ENCODE measurements at places on chromosomes 5 and 9.

DNA sequence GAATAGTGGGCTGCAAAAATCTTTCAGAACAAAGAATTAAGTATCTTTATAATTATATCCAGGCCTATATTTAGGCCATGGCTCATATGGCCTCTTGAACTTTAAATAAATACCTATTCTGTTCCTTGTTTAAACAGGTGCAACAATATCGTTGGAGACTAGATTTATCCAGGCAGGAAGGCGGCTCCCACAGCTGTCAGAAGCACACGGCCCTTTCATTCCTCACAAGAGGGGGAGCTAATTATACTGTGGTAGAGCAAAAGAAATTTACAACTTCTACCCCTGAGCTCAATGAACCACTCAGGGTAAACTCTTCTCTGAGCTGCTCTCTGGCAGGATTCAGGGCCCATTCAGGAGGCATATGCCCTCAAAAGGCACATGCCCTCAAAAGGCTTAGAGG lies 31.3 kb downstream of the TMEM174 start:
- no peak for DNase-seq

DNA sequence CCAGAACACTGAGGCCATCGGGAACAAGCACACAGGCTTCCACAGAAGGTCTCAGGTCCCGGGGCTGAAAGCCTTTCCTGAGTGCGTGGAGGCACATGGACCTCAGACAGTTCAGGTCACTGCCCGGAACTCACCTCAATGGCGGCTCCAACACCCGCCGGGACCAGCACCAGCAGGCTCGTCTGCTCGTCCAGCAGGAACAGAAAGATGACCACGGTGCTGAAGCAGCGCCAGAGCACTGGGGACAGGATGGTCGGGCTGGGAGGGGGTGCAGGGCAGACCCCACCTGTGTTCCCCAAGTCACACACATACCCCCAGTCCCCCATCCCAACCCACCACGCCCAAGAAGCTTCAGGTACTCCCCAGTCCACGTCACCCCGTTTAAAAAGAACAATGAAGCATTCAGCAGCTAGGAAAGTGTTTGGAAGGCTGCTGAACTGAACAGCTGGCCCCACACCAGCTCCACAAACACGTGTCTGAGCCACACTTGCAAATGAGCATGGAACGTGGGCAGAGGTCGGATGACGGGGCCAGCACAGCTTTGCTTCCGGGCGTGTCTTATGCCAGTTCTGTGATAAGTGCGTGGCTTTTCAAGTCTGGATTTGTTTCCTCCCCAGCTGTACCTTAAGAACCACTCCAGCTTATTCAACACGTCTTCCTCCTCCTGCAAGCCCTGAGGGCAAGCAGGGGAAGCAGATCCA lies 14.6 kb downstream of the CLPTM1L start:
- DNase-seq: no peak

DNA sequence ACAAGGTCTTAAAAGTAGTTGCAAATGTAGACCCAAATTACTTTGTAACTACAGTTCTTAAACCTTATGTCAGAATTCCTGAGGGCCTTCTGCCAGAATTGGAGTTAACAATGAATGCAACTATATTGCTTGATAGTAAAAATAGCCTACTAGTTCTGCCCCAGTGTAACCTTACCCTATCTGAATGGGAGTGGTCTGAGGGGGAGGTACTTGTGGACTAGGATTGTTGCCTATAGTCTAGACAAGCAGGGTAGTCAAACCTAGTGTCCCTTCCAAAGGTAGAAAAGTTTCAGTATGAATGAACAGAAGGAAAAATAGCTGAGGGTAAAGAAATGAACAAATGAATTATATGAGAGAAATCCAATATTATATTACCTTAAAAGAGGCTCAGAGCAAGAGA lies 242.2 kb downstream of the PJA2 start:
- DNase-seq: no peak

- DNase-seq: no peak
Observed at GRCh38 chr9:136857166-136857565, 5.0 kb downstream of the MAMDC4 start.

DNA sequence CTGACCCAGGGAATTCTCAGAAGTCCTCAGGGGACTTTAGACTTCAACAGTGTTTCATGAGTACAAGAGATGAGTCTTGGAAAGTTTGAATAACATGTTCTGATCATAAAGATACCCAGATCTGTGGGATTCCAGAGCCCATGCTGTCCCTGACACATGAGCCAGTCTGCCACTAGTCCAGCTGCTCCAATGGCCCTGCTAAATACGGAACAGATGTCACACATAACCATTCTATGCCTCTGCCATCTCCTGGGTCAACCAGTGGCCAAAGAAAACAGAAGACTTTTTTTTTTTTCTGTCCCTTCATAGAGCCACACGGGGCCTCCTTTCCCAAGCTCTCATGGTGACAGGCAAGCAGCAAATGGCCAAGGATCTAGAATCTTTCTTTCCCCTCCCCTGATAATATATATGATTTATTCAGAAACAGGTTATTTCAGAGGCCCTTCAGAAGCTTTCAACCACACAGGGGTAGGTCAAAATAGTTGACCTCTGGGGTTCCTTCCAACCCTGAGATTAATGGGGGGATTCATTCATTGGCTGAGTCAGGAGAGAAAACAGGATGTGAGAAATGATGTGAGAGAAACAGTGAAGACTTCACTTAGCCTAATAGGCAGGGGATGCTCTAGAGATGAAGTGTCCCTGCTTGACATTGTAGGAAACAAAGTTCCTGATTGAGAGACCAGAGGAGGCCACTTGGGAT lies 367.7 kb downstream of the CDK5RAP2 start:
- no peak for DNase-seq

DNA sequence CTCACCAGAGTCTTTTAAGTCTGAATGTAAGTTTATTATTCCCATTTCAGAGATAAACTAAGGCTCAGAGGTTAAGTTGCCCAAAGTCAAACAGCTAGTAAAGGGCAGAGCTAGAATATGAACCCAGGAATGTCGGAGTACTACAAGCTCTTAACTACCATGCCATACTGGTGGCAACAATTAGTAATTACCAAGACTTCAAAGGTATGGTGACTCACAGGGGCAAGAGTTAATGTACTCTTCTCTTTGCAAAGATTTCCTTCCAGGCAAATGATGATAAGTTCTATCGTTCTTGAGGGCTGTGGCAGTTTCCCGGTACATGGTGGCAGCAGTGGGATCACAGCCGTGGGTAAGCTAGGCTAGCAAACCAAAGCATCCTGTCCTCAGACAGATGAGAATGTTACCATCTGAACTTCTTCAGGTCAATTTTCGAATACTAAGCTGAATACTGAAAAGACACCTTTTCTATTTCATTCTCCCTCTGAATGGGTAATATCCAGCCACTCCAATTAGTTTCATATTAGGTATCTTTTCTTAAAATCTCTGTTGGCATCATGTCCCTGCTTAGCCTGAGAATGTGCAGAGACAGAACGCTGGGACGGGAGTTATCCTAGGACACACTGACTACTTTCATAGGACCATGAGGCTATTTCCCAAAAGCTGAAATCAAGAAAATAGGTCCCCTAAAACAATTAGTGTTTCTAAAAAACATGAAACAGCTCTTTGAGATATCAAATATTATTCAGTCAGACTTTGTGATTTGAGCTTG lies 117.0 kb upstream of the NR5A1 start:
- no peak for DNase-seq

GRCh38 chr5:3131161-3131560 lies 379.7 kb upstream of the IRX2 start:
- DNase-seq: no peak

DNA sequence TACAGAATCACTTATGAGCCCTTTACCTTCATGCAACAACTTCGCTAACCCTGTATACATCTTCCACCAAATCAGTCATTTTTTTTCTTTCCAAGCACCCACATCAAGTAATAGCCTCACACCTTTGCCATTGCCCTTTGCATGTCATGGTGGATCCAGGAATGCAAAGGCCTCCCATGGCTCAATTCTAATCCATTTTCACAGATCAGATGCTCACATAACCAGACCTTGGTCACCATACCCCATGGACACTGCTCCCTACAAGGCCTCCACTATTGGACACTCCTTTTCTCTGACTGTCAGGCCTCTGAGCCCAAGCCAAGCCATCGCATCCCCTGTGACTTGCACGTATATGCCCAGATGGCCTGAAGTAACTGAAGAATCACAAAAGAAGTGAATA lies 179.5 kb downstream of the RASEF start:
- DNase-seq: no peak

- no peak for DNase-seq
Observed at GRCh38 chr5:66351813-66352212, 207.7 kb downstream of the SREK1 start.

- no peak for DNase-seq
Observed at GRCh38 chr9:626596-626995, 214.9 kb upstream of the DMRT1 start.

- DNase-seq: no peak
Observed at GRCh38 chr5:150410524-150411244, 2.0 kb downstream of the CD74 start.

- DNase-seq: no peak
Observed at GRCh38 chr9:15086156-15086763, 176.0 kb upstream of the FREM1 start.

DNA sequence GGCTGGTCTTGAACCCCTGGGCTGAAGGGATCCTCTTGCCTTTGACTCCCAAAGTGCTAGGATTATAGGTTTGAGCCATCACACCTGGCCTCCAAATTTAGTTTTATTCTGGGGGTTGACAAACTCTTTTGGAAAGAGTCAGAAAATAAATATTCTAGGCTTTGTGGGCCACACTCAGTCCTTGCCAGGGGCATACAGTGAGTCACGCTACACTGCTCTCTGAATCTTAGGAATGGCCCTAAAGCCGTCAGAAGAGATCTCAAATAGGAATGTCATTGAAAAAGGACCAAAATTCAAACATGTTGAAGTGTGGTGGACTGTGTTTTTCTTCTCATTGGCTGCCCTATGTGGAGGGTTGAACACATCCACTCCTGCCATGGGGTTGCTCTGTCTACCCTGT lies 127.7 kb upstream of the BASP1 start:
- DNase-seq: no peak

DNA sequence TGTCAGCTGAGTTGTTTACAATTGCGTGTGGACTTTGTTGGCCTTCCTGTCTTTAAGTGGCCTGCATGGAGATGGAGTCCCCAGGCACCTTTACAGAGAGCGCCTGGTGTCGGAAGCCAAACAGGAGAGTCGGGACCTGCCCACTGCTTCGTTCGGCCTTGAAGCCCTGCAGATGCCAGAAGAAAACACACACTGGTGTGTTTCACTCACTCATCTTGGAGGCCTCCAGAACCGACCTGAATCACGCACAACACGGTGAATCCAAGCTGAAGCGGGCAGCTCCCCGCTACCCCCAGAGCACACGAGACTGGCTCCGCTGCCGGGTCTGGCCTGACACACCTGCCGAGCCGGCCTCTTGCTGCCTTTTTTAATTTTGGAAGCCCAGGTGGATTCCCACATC lies 419.4 kb upstream of the IRX4 start:
- DNase-seq: no peak

GRCh38 chr5:178514851-178515418 lies 75.3 kb downstream of the COL23A1 start:
- no peak for DNase-seq

DNA sequence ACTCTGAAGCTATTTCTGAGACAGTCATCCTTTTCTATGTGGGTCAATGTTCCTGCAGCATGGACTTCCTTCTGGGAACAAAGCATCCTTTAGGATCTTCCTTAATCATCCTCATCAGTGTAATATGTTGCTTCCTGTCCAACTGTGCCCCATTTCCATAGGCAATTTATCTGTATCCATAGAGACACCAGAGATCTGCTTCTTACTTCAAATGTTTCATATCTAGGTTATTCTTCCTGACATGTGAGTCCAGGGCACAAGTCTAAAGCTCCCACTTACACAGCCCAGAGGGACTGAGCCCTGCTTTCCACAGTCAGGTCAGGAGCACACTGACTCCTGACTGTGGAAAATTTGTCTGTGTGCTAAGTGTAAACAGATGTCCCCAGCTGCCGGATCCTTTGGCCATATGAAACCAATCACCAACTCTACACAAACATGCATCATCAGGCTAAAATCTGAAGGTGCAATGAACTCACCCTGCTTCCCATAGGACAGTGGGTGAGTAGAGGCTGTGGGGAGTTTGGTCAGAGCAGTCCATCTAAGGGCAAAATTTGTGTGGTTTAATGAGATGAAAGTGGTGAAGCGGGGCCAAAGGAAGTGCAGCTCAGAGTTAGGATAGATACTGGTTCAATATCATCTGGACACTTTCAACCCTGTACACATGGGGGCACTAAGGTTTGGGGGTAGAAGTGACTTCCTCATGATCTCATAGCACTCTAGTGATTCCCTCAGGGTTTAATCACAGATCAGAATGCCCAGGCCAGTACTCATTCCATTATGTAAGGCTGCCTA lies 85.2 kb upstream of the TNC start:
- no peak for DNase-seq

DNA sequence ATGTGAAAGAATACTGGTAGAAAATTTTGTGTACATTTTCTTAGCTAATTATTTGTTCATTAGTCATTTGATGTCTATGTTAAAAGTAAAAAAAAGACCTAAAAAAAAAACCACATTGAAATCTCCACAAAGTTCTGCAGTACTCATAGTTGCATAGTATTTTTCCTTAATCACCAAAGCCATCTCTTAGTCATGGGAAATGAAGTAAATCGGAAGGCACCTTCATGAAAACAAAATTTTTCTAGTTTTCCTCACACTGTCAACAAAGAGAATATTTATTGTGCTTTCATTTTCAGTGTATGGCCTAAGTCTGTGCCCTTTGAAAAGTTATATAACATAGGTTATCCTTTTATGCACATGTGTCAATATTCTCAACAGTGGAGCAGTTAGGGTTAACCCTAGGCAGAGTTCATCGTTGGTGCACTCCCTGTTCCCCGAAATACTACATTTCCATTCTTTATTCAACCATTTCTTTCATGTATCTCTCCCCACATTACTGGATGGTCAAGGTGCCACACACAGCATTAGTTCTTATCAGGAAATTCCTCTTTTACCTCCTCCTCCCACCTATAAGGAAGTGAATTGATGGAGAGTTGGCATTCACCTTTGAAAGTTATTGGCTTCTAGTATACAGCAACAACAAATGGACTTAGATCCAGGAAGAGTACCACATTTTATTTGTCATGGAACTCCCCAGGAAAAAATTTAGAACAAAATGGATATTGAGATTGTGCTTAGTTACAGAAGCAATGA lies 93.1 kb downstream of the NUDT12 start:
- DNase-seq: no peak

GRCh38 chr5:7585807-7586206 lies 189.9 kb downstream of the ADCY2 start:
- DNase-seq: no peak

GRCh38 chr5:84381502-84382362 lies 2.9 kb downstream of the EDIL3 start:
- no peak for DNase-seq

- DNase-seq: no peak
Observed at GRCh38 chr5:135944967-135945560, 9.7 kb downstream of the LECT2 start.

Data from stimulated activated CD8-positive, alpha-beta memory T cell treated with anti-CD3 and anti-CD28 coated beads, Interleukin-15, amount 100 ng/mL, for 4 hours (primary cell).